Motor neuron (in vitro differentiated cells): ENCODE measurements at places on chromosomes 12 and 14. TPM values are rescaled to one million over a fixed set of nuclear protein-coding genes. Genes with fewer than 3 reads are reported as not detected.

DNA sequence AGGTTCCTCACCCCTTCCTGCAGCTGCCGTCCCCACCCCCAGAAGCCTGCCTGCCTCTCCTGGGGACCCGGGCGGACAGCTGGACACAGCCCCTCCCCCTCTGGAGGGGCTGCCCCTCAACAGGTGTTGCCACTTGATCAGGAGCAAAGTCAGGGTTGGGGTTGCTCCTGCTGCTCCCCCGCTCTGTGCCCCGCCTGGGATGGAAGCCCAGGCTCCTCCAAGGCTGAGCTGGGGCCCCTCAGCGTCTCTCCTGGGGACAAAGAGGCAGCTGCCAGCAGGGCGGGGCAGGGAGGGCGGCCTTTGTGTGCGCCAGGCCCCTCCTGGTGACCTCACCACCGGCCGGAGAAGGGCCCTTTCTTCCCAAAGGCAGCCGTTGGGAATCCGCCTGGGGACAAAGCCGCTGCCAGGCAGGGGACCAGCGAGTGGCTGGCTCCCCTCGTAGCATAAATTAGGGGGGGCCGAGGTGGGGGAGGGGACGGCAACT lies 13.7 kb downstream of the TRMT61A start:
- peak; percentile 61 for ATAC-seq

DNA sequence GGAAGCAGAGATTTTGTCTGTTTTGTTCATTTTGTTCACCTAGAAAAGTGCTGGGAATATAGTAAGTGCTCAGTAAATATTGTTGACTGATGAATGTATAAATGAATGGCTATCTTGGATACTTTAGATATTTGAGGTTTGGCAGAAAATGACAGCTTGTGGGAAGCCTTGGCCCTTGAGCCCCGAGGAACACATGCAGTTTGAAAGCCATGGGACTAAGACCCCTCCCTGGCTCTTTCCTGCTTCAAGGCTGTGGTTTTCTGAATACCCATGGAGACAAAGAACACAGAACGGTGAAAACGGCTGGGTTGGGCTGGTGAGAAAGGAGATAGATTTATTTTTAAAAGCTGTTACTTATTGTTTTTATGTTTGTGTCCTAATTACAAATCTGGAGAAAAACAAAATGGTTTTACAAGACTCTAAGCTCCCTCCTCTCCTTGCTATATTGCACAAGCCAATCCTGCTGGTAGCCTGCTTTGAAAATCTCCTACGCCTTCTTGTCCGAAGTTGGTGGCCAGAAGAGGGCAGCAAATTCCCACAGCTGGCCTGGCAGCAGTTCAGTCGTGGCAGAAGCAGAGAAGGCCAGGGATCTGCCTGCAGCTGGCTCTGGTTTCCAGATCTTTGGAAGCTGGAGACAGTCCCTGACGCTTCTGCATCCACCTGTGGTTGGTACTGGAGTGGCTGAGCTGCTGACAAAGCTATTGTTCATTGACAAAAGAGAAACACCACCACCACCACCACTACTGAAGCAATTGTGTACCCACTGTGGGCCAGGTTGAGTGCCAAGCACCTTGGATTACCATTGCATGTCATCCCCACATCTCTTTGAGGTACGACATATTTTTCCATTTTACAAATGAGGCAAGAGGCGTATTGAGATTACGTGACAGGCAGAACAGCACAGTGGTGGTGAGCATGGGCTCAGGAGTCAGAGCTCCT lies 5.2 kb upstream of the KRT85 start:
- ATAC-seq: peak; percentile 62

DNA sequence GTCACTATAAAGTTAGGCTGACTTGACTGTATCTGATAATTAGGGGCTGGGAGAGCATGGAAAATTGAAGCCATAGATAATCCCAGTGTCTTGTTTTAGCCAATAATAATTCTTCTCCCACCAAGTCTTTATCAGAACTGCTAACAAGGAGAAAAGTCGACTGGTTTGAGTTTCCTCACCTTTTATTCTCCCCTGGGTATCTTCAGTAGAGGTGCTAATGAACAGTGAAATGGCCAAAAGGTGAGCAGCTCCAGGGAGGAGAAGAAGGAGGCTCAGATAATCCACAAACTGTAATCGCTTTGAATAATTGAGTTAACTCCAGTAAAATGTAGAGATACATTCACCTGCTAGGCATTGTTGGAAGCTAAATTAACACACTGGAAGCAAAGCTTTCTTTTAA lies 72.6 kb downstream of the ETV6 start:
- ATAC-seq: no peak

GRCh38 chr12:52146822-52147366 lies 44.9 kb downstream of the KRT80 start:
- no peak for ATAC-seq

DNA sequence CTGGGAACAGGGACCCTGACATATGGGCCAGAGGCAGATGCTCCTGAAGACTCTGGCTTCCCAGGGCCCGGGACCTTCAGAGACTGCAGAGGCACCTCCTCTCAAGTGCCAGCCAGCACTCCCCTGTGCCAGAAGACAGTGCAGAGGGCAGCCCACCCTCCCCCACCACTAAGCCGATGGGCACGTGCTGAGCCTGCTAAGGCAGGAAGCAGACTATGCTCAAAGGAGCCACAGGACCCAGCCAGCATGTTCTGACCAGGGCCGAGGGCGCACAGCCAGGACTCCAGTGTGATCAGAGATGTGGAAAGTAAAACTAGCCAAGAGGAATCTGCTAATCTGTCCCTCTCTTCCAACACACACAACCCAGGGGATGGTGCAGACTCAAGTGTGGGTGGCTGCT lies 29.8 kb downstream of the DIO3 start:
- no peak for ATAC-seq

DNA sequence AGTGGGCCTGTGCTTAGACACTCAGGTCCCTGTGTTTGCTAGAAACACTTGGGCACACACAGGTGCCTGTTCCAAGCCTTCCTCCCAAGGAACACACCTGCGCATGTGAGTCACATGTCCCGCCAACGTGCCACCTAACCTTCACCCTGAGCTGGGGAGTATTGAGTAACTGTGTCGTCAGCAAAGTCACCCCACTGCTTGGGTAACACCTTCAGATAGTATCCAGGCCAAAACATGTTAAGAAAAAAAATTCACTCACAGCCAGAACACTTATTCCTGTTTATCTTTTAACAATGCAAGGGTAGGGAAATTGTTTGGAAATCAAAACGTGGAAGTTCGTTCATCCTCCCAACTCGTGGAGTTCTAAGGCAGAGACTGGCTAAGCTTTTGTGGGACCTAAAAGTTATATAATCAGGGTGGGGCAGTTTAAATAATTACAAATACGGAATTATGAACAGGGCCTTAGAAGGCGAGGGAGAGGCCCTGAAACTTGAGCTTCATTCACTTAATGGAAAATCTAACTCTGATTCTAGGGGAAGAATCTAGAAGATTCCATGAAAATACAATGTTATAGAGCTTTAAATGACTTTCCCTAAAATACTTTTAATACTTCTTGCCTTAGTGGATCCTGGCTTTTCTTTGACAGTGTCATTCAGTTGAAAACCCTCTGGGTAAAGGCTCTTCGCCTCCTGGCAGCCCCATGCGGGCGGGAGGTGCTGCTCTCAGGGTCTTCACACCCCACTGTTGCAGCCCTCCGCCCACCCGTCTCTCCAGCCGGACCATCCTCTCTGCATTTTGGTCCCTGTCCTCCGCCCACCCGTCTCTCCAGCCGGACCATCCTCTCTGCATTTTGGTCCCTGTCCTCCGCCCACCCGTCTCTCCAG lies 30.3 kb upstream of the ADIPOR2 start:
- ATAC-seq: peak; percentile 11

GRCh38 chr14:76774821-76775694 lies 13.8 kb downstream of the VASH1 start:
- no peak for ATAC-seq

DNA sequence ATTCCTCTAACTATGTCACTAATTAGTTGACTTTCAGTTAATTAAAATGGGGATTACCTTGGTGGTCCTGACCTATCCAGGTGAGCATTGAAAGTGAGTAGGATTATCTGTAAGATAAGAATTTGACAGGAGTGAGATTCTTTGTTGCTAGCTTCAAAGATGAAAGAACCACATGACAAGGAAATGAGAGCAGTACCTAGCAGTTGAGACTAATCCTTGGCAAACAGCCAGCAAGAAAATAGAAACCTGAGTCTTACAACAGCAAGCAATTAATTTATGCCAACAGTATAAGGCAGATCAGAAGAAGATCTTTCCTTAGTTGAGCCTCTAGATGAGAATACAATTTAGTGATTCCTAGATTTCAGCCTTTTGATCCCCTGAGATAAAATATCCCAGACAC lies 1058.4 kb downstream of the LRFN5 start:
- no peak for ATAC-seq

- peak; percentile 20 for ATAC-seq
Measured at GRCh38 chr14:62916551-62916950, 128.7 kb downstream of the KCNH5 start.

GRCh38 chr12:99444859-99445316 lies 202.7 kb upstream of the GARIN6 start:
- ATAC-seq: no peak

GRCh38 chr12:120988658-120989057 lies 10.3 kb downstream of the HNF1A start:
- no peak for ATAC-seq

- no peak for ATAC-seq
Measured at GRCh38 chr14:93103392-93104080, 12.2 kb downstream of the ITPK1 start.

- no peak for ATAC-seq
Measured at GRCh38 chr12:118183711-118184110, 47.8 kb downstream of the PEBP1 start.

DNA sequence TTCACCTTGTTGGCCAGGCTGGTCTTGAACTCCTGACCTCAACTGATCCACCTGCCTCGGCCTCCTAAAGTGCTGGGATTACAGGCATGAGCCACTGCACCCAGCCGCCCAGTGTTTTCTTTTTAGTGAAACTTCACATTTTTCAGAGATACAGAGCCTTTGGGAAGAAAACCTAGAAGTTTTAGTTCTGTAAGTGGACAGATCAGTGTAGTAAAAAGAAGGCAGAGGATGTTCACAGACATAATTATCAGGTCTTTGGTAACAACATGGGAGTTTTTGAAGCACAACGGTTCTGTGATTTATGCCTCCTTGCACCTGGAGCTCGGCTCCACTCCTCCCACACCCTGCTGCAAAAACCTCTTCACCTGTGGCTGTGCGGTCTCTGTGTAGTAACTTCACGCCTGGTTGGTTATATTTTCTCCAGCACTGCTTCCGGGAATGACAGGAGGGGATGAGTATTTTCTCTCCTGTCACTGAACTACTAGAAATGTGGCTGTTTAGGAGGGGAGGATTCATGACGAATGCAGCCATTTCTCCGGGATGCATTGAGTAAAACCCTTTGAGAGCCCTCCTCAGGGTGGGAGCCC lies 67.0 kb downstream of the ARF6 start:
- no peak for ATAC-seq

- ATAC-seq: no peak
Measured at GRCh38 chr14:89227496-89227836, 189.6 kb downstream of the FOXN3 start.

B4GALNT1 gene
- total RNA-seq: 16.5 and 17.2 TPM in 2 replicates

SIX6 gene
- total RNA-seq: 0.14 and 0.19 TPM in 2 replicates

GPR137C gene
- total RNA-seq: 0.05 and 0.31 TPM in 2 replicates

TMPRSS12 gene
- total RNA-seq: 0.35 TPM in 1 of 2 replicates, not detected in the other

ASPG gene
- total RNA-seq: 1.0 and 1.1 TPM in 2 replicates
